Fibroblast of skin of abdomen (primary cell): ENCODE measurements at places on chromosomes 7 and 10.

DNA sequence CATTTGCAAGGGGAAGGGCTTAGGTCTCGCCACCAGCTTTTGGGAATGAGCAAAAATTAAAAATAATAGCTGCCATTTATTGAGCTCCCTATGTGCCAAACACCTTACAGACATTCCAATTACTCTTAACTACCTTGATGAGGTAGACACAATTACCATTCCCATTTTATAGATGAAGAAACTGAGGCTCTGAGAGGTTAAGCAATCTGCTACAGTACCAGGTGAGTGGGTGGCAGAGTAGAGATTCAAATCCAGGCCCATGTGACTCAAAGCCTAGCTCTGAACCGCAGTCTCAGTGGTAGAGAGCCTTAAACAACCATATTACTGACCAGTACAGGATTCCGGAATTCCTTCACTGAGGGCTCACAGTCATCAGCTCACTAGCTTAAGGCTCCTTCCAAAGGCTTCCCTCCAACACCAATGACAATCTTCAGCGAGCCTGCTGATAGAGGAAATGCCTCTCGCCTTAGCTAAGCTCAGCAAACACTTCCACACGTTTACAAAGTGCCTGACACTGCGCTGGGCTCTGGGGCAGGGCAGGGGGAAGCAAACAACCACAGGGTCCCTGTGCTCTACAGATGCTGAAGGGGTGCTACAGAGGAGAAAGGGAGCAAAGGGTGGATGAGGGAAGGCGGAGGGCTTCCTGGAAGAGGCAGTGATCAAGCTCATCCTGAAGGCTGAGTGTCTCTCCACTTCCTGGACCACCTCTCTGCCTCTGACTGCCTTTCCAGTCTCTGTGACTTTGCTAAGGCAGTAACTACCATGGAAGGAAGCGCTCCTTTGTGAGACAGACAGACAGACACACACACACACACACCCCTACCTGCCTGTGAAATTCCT, 7.4 kb downstream of the LRRC20 start:
- DNase-seq: no peak

DNA sequence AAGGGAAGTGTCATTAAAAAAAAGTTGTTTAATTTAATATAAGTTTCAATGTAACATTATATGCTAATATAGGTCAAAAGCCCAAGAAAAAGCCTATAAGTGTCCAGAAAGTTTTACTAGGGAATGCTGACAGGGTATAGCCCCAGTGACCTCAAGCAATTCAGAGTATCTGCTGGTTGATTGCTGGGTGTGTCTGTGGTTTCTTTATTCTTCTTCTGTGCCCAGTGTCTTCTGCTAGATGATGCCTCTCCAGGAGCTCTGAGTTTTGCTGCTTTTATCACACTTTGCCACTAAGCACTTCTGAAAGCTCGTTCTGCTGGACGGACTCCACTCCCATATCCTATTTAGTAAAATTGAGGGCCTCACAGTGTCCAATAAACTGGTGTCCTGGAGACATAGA, 212.2 kb upstream of the NRG3 start:
- DNase-seq: no peak

- DNase-seq: no peak
These were observed 16.7 kb upstream of the PLXNA4 start for GRCh38 chr7:132592936-132593335.

GRCh38 chr10:99430116-99430450, 341 bp downstream of the GOT1 start:
- DNase-seq: no peak

- DNase-seq: no peak
These were observed 162.7 kb downstream of the AVL9 start for GRCh38 chr7:32658034-32658433.
